ENCODE measurements at places on chromosomes 11 and 22.

GRCh38 chr11:130911306-130911705 lies 5.0 kb downstream of the SNX19 start:
- no peak for DNase-seq

DNA sequence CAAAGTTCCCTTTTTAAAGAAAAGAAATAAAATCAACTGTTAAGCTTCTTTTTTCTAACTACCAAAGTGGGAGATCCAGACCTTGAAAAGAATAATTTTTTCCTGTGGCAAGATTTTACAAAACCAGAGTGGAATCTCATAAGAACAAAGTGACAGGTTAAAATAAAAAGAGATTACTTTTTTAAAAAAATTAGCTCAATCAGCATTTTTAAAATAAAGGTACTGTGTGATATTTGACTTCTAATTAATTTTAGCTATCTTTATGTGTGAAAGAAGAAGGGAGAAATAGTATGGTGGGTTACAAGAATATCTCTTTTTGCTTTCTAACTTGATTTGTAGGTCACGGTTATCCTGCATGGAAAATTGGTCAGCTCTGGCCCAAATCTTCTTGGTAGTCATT lies 92.8 kb upstream of the ALKBH3 start:
- DNase-seq: no peak

GRCh38 chr22:24322522-24322921 lies 51.9 kb downstream of the SPECC1L start:
- no peak for DNase-seq

GRCh38 chr11:32172041-32172847 lies 81.4 kb downstream of the RCN1 start:
- no peak for DNase-seq

DNA sequence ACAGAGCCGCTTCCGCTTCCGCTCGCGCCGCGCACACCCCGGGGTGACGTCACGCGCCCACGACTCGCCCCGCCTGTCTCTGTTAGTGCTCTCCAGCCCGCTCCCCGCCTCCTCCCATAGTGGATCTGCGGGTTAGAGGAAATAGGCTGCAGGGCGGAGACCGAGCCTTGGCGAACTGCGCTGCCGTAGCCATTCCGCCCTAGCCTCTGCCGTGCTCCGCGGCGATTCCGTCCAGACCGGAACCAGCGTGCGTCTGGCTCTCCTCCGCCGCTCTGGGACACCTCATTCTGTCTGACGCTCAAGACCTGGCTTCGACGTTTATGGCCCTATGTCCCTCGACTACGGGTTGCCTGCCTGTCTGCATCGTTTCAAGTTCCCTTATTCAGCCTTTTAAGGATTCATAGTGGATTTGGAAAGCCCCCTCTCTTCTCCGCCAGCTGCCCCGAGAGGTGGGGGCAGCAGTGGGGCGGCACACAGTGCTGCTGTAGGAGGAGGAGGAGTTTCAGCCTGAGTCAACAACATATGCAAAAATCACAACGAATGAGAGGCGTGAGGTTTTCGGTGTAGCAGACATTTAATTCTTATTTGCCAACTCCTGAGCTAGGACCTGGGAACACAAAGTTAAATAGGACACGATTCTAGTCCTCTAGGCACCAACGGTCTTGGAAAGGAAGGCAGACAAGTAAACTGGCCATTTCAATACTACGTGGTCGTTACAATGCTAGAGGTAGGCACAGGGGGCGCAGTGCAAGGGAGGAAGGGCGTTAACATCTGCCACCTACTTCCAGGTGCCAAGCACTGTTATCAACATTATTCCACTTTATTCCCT lies at the start of gene TAF10:
Gene TAF10, minus strand, starts transcription at position 4 of the 829 bp plus-strand sequence. CDS start 27 bp downstream, outside the sequence.
- peak; percentile 96 for DNase-seq

GRCh38 chr11:27718346-27718862 lies 18.1 kb upstream of the BDNF start:
- DNase-seq: peak; percentile 73

DNA sequence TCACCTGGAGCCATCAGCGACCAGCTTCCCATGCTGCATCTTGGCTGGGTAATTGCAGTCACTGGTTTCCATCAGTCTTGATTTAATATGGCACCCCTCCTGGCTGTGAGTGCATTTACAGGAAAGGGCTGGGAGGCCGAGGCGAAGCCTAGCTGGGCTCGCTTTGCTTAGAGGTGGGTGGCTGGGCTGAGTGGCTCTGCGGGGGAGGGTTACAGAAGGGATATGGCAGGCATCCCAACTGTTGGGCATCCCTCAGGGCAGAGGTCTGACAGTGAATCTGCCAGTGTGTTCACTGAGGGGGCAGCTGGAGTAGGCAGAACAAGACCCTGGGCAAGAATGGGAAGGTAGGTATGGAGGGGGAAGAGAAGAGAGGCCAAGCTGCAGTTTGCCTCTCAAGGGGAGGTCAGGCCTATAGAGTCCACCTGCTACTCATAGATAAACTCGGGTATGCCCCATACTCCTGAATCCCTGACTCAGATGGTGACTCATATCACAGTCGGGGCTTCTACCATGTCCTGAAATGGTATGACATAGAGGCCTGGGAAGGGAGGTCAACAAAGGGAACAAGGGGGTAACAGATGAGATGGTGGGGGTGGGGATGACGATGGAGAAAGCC lies 77.5 kb upstream of the PHOX2A start:
- DNase-seq: no peak

GRCh38 chr11:12159351-12160099 lies 49.1 kb downstream of the MICAL2 start:
- no peak for DNase-seq

- DNase-seq: no peak
These were observed 11.5 kb downstream of the RELA start for GRCh38 chr11:65651339-65651588.

DNA sequence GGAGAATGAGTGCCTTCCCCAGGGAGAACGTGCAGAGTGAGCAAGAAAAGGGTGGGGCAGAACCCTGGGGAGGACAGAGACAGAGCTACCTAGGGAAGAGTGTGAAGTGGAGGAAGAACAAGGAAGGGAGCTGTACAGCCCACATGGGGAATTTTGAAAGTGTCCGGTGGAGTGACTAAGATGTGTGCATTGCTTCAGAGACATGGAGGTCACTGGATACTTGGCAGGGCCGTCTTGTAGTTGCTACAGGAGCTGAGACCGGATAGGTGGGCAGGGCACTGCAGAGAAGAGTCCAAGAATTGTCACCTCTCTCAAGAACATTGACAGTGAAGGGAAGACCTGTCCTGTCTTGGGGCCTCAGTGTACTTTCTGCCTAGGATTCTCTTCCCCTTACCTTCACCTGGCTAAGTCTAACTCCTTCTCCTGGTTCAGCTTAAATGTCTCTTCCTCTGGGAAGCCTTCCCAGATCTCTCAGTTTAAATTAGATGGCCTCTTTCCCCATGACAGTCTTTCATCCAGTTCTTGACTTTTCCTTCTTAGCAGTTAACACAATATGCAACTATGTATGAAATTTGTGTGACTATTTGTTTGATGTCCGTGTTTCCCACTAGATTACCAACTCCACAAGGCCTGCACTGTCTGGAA lies 9.2 kb upstream of the P2RY6 start:
- DNase-seq: no peak

- DNase-seq: peak; percentile 39
These were observed 1.3 kb upstream of the ZFTA start for GRCh38 chr11:63769714-63770455.

DNA sequence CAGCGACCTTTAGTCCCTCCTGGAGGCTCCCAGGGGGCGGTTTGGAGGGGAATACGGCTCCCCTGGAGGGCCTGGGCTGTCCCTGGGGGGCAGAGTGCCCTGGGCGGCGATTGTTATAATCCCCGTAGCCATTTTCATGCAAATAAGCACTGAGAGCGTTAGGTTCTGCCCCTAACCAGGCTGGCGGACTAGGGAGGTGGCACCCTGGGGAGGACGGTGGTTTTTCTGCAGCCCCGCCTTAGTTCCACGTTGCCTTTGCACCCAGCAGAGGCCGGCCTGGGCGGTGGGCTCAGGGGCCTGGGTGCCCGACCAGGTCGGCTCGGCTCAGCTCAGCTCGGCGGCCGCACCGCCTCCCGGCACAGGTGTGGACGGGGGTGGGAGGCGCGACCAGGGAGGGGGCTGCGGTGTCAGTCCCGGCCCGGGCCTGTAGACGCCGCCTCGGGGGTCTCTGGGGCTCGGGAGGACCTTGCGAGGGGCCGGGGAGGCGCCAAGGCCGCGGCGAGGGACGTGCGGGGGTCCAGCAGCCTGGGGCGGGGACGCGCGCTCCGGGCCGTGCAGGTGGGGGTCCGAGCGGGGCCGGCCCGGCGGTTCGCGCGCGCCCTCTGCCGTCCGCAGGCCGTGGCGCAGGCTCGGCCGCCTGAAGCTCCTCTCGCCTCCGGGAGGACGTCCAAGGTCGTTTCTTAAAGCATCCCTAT lies 2.3 kb upstream of the DUSP8 start:
- peak; percentile 80 for DNase-seq

DNA sequence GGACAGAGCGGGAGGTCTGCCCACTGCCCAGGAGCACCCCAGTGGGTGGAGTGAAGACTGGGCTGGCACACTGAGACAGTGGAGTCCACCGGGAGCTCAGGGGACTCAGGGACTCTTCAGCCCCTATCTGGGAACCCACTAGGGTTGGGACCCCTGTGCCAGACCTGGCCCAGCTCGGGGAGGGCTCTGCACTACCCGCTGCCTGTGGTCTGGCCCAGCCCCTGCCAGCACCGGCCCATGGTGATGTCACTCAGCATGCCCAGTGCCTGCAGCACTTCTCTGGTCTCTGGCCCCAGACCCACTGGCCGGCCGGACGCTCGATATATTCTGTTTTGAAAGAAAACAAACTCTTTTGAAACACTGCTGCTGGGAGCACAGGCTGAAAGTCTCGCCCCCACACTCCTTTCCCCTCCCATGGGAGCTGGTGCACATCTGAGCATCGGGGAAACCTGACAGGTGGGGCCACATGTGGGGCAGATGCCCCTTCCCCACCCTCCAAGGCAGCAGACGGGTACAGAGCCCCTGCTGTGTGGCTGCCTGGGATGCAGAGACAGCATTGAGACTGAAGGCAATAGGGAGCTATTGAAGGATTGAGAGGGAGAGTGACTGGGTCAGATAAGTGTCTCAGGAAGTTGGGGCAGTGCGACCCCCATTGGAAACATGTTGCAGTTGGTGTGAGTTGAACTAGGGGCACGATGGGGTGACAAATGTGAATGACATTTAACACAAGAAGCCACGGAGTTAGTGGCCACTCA lies 62.9 kb downstream of the MYEOV start:
- no peak for DNase-seq

DNA sequence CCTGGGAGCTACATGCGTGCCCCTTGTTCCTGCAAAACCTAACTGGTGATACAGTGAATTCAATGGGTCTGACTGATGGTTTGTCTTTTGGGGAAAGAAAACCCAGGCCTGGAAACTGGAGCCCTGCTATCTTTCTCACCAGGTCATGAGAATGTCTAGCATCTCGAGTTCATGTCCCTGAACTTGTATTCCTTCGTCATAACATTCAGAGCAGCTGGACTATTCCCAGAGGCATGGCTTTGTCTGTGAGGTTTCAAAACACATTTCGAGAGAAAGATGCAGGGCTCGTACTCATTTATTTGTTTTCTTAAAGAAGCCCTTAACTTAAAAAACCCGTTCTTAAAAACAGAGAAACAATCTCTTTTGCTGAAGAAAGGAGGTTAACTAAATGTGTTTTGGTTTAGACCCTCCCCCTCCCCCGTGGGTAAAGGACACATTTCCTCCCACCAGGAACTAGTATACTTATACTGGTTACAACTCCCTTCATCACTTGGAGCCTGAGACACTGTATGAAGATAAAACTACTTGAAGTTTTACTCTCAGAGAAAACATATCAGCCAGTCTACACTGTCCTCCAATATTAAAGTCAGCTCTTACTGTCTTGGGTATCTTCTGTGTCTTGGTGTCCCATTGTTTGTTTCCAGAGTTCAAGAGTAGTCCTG lies 43.2 kb downstream of the ME3 start:
- DNase-seq: no peak

GRCh38 chr11:64357446-64357845 lies 1.5 kb upstream of the RPS6KA4 start:
- DNase-seq: no peak

GRCh38 chr11:32704261-32704660 lies 90.2 kb downstream of the CCDC73 start:
- no peak for DNase-seq

DNA sequence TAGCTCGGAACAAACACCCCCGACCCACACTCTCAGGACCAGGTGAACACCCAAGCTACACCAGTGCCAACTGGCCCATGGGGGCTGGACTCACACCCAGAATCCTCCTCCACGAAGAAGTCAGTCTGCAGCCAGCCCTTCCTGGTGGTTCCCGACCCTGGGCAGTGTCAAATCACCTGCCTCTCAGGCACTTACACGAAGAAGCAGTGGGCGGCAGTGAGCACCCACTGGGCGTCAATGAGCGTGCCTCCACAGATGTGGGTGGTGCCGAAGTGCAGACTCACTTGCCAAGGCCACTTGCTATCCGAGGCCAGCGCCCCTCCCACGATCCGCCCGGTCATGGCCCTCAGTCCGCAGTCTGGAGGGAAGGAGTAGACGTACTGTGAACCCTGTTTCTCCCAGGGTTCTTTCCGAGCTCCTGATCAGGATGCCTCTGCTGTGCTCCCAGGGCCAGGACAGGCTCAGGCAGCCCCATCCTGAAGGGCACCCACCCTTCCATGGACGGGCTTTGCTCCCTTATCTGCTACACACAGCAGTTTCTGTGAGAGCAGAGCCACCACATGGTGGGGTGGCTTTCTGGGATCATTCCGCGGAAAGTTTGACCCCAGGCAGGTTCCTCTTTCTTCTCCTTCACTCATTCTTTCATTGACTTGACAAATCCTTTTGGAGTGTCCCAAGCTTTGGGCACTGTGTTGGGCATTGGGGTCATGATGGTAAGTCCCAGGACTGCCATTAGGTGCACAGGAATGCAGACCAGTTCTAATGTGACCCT lies 19.4 kb downstream of the TMPRSS13 start:
- DNase-seq: no peak
